Natural killer cell treated with Interleukin-12 subunit alpha and Interleukin-12 subunit beta and Interleukin-15 and Interleukin-18, amount 100 ng/mL, for 72 hours (primary cell): ENCODE measurements at places on chromosomes 7 and 10. TPM values are rescaled to one million over a fixed set of nuclear protein-coding genes. Genes with fewer than 3 reads are reported as not detected.

- peaks cover 20% of the 10 kb centered on the region for H3K4me1 ChIP-seq
- no peak overlapping the region for H3K27ac ChIP-seq
- H3K4me3 ChIP-seq, result no peak overlapping the region
- H3K27me3 ChIP-seq, result no peaks in the 10 kb centered on the region
- DNase-seq, result no peak
Measured at GRCh38 chr10:62131724-62132123, 136.9 kb downstream of the RTKN2 start.

The HOXA3 gene
- total RNA-seq, result not detected

GRCh38 chr10:70880077-70880534 is 8.3 kb downstream of the PCBD1 start:
- peaks cover 12% of the 10 kb centered on the region for H3K36me3 ChIP-seq
- no peak overlapping the region for H3K4me3 ChIP-seq
- peak; percentile 85 for DNase-seq
- peaks cover 7% of the 10 kb centered on the region for H3K4me1 ChIP-seq

- H3K27ac ChIP-seq, result no peak overlapping the region
- H3K4me3 ChIP-seq, result peak overlapping the region; percentile 40
- no peak for DNase-seq
- H3K4me1 ChIP-seq, result peaks cover 9% of the 10 kb centered on the region
Measured at GRCh38 chr7:100493476-100494264, 9.9 kb downstream of the NYAP1 start.

DNA sequence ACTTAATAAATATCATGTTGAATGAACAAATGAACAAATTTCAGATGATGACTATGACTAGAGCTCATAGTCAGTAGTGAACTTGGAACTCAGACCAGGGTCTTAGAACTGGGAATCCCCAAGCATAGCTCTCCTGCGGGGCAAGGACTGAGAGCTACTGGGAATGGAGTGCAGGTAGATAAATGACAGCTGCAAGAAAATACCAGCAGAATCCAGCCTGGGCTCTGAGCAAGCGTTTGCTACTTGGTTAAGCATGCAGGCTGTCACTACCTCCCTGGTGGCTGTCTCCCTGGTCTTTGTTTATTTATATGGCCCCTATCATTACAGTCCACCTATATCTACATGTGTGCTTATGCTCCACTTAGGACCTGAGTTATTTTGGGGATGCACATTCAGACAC is 208.4 kb downstream of the POU6F2 start:
- H3K4me3 ChIP-seq, result no peak overlapping the region
- H3K27ac ChIP-seq, result no peak overlapping the region
- peaks cover 6% of the 10 kb centered on the region for H3K27me3 ChIP-seq
- no peaks in the 10 kb centered on the region for H3K36me3 ChIP-seq
- DNase-seq, result no peak

The UROS gene
- 45.7 TPM for total RNA-seq

- no peaks in the 10 kb centered on the region for H3K27me3 ChIP-seq
- no peak overlapping the region for H3K27ac ChIP-seq
- no peaks in the 10 kb centered on the region for H3K36me3 ChIP-seq
- H3K4me1 ChIP-seq, result no peaks in the 10 kb centered on the region
- no peak for DNase-seq
- no peak overlapping the region for H3K4me3 ChIP-seq
Measured at GRCh38 chr7:30877993-30878392, 33.7 kb upstream of the AQP1 start.

GRCh38 chr7:114084002-114084471 is 165.2 kb upstream of the PPP1R3A start:
- H3K36me3 ChIP-seq, result no peaks in the 10 kb centered on the region
- no peak for DNase-seq
- no peak overlapping the region for H3K27ac ChIP-seq
- peak overlapping the region; percentile 19 for H3K4me3 ChIP-seq

GRCh38 chr7:142808802-142809583 is 38.2 kb downstream of the PRSS2 start:
- H3K27ac ChIP-seq, result peak overlapping the region; percentile 97
- H3K4me3 ChIP-seq, result peak overlapping the region; percentile 86
- H3K36me3 ChIP-seq, result peaks cover 13% of the 10 kb centered on the region
- no peaks in the 10 kb centered on the region for H3K27me3 ChIP-seq

DNA sequence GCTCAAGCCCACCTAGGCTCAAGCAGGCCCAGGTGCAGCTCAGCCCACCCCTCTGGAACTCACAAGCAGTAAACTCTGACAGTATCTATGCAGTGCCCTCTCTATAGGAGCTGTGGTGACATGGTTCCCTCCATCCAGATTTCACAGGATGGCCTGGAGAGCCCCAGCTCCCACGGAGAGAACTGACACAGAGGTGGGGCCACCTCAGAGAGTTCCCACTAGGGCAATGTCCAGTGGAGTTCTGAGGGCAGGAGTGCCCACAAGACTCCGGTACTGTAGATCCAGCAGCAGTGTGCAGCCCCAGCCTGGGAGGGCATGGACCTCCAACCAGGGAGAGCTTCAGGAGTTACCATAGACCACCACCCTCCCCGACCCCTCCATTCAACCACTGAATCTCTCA is 37.3 kb upstream of the CNPY1 start:
- H3K27me3 ChIP-seq, result peaks cover 42% of the 10 kb centered on the region
- no peak for DNase-seq
- no peaks in the 10 kb centered on the region for H3K36me3 ChIP-seq
- H3K4me3 ChIP-seq, result no peak overlapping the region
- no peak overlapping the region for H3K27ac ChIP-seq

DNA sequence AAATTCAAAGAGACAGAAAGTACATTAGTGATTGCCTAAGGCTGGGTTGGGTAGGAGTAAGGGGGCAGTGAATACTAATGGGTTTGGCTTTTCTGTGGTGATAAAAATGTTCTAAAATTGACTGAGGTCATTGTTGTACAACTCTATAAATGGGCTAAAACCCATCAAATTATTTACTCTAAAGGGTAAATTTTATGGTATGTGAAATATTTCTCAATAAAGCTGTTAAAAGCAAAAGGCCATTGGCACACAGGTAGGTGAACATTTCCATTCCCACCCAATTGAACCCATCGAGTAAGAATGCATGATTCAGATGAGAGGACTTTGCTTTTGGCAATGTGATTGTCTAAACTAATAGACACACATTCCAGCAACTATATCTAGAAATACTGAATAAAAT is 579.4 kb downstream of the GATA3 start:
- no peak for DNase-seq
- H3K27me3 ChIP-seq, result peaks cover 29% of the 10 kb centered on the region
- H3K4me3 ChIP-seq, result no peak overlapping the region
- H3K27ac ChIP-seq, result no peak overlapping the region
- no peaks in the 10 kb centered on the region for H3K4me1 ChIP-seq

The NUTM2B gene
- 0.95 TPM for total RNA-seq

- H3K27me3 ChIP-seq, result peaks cover 58% of the 10 kb centered on the region
- H3K27ac ChIP-seq, result no peak overlapping the region
- H3K4me3 ChIP-seq, result peak overlapping the region; percentile 77
- H3K4me1 ChIP-seq, result peaks cover 31% of the 10 kb centered on the region
Measured at GRCh38 chr7:97026715-97027426, 2.2 kb upstream of the DLX5 start.

The COL1A2 gene
- not detected for total RNA-seq

DNA sequence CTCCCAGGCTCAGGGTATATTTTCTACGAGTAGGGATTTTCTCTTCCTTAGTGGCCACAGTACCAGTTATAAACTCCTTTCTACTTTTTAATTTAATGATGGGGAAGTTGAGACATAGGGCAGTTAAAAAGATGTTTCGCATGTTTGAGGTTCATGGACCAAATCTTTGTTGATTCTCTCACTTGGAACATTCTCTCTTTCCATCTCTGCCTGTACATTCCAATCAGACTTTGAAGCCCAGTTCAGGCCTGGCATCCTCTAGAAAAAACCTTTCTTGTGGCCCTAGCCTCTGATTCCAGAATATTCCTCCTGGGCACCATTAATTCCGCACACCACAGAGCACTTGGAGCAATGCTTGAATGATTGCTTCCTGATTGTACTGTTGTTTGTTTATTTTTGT is 18.5 kb downstream of the SLC13A4 start:
- no peaks in the 10 kb centered on the region for H3K36me3 ChIP-seq
- no peaks in the 10 kb centered on the region for H3K4me1 ChIP-seq
- no peak for DNase-seq
- H3K27me3 ChIP-seq, result no peaks in the 10 kb centered on the region

DNA sequence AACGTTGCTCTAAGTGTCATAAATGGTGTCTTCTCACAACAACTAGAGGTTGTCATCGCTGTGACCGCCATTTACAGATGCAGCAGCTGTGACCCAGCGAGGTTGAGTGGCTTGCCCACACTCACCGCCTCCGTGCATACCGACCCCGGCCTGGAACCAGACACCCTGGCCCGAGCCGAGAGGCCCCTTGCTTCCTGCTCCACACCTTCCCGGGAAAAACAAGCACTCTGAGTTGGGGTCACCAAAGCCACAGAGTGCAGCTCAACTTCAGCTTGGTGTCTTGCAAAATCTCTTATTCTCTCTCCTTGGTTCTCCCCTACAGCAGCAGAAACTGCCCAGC is 115.7 kb upstream of the PPP2R2D start:
- no peak overlapping the region for H3K4me3 ChIP-seq
- peaks cover 27% of the 10 kb centered on the region for H3K27me3 ChIP-seq
- no peaks in the 10 kb centered on the region for H3K36me3 ChIP-seq
- no peaks in the 10 kb centered on the region for H3K4me1 ChIP-seq
- H3K27ac ChIP-seq, result no peak overlapping the region
- DNase-seq, result no peak

GRCh38 chr7:128349466-128349825 is 5.7 kb upstream of the RBM28 start:
- H3K4me3 ChIP-seq, result no peak overlapping the region
- H3K4me1 ChIP-seq, result peaks cover 5% of the 10 kb centered on the region
- H3K27ac ChIP-seq, result no peak overlapping the region
- H3K36me3 ChIP-seq, result no peaks in the 10 kb centered on the region
- no peak for DNase-seq
- H3K27me3 ChIP-seq, result peaks cover 29% of the 10 kb centered on the region

The FAM131B gene
- 2.9 TPM for total RNA-seq

DNA sequence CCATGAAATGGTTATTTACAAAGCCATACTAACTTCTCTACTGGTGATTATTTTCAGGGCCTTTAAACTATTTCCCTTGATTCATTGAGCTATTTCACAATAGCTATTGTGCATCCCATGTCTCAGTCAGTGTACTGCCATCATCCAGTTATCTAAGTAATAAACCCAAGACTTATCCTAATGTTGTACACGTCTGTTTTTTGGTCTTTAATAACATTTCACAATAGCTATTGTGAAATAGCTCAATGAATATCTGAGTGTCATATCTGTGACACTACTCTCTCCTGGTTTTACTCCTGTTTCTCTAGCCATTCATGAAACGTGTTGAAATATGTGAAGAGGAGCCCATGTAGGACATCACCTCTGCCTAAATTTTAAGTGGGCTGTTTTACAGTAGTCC is 36.5 kb upstream of the TMEM140 start:
- no peak overlapping the region for H3K27ac ChIP-seq
- DNase-seq, result no peak
- H3K27me3 ChIP-seq, result no peaks in the 10 kb centered on the region
- no peak overlapping the region for H3K4me3 ChIP-seq

The TUBB8 gene
- total RNA-seq, result not detected

The ALOX5 gene
- not detected for total RNA-seq

DNA sequence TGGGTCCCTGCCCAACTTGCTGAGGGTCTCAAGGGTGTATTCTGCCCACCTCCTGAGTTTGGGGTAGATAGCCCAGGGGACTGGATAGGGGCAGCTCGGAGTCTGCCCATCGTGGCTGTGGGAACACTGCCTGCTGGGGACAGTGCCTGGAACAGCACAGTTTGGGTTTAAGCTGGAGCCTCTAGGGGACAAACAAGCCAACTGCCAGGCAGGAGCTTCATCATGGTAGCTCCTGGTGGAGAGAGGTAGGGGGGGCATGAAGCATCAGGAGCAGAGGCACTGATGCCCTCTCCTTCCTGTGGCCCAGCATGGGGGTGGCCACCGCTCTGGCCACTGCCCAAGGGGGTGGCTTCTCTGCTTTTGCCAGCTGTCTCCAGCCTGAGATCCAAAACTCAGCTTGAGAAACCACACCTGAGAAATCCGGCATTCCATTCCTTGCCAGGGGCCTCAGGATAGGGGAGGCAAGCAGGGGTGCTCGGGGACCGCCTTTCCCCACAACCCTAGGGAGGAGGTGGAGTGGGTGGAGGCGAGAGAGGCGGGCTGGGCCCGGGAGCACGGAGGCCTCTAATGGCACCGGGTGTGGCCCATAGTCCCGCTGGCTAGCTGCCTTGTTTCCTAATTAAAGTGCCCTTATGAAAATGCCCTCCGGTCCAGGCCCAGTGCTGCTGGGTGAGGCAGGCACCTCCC is 47.6 kb downstream of the UNC5B start:
- no peaks in the 10 kb centered on the region for H3K36me3 ChIP-seq
- H3K27me3 ChIP-seq, result peaks cover 3% of the 10 kb centered on the region
- H3K4me1 ChIP-seq, result no peaks in the 10 kb centered on the region

- peaks cover 9% of the 10 kb centered on the region for H3K27me3 ChIP-seq
- H3K4me1 ChIP-seq, result no peaks in the 10 kb centered on the region
- DNase-seq, result no peak
- H3K27ac ChIP-seq, result no peak overlapping the region
- H3K4me3 ChIP-seq, result no peak overlapping the region
- no peaks in the 10 kb centered on the region for H3K36me3 ChIP-seq
Measured at GRCh38 chr7:94307399-94308048, 87.2 kb upstream of the COL1A2 start.
